ENCODE measurements at places on chromosomes 1 and 21. TPM values are rescaled to one million over a fixed set of nuclear protein-coding genes. Genes with fewer than 3 reads are reported as not detected.

The ZNF593OS gene
- total RNA-seq: 1.5 TPM

The CRYZ gene
- 11.0 TPM for total RNA-seq

The ATP1A2 gene
- total RNA-seq: 118 TPM

The MPZ gene
- total RNA-seq: 1.1 TPM

Data from cerebellum (tissue), 4 donors.